ENCODE measurements at places on chromosomes 12 and 14.

- DNase-seq, result peak; percentile 42
These were observed 60.3 kb downstream of the SAMD4A start for GRCh38 chr14:54627219-54627539.

DNA sequence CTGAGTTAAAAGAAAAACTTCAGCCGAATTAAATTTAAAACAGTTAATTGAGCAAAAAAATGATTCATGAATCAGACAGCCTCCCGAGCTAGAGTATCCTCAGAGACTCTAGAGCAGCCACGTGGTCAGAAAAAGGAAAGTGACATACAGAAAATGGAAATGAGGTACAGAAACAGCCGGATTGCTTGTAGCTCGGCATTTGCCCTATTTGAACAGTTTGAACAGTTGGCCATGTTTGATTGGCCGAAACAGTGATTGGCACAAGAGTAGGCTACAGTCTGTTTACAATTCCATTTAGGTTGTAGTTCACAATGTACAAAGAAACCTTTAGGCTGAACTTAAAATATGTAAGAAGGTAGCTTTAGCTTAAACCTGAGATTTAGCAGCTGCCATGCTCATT is 12.9 kb upstream of the OXA1L start:
- no peak for DNase-seq

DNA sequence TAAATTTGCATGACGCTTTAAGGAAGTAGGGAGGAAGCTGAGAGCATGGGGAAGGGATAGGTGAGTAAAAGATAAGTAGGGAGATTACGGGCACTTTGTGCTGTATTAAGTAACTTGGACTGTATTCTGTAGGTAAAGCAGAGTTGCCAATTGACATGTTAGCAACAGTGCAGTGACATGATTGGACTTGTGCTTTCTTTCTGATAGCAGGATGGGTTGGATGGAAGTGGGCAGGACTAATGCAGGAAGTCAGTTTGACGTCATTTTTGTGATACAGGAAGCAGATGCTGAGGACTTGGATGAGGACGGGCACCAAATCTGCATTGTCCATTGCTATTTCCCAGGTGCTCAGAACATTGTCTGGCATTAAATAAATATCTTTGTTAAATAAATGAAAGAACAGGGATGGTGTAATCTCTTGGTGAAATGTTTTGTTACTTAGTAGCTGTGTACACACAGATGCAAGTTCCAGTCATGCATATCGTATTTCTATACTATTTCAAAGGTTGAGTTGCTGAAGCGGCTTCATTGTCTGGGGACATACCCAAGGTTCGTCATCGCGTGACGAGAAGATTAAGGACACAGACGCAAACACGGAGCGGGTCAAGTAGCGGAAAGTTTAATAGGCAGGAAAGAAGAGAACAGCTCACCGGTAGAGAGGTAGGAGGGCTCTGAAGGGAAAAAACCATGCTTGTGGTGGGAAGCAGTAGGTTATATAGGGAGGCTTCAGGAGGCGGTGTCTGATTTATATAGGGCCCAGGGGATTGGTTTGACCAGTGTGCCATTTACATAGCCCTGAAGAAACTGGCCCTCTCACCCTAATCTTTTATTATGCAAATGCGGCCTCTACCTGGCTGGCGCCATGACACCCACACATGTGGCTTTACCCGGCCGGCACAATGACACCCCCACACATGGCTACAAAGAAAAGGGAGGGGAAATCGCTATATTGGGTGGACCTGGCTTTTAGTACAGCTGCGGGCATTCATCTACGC is 30.7 kb downstream of the GUCY2C start:
- no peak for DNase-seq

DNA sequence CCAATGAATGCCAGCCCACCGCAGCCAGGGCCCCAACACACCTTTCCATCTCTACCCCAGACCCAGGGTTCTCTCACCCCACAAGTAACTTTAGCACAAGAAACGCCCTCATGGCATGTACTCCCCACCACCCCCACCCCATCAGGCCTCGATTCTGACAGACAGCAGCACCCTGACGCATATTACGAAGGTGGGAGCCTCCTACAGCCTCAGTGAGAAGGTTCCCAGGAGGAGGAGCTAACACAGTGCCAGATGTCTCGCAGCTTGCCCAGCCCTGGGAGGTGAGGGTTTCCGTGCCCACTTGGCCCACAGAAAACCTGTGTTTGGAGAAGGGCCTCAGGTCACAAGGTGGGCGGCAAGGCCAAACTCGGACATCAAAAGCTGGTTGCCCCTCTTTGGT is 32.4 kb downstream of the CCDC88C start:
- DNase-seq, result no peak

DNA sequence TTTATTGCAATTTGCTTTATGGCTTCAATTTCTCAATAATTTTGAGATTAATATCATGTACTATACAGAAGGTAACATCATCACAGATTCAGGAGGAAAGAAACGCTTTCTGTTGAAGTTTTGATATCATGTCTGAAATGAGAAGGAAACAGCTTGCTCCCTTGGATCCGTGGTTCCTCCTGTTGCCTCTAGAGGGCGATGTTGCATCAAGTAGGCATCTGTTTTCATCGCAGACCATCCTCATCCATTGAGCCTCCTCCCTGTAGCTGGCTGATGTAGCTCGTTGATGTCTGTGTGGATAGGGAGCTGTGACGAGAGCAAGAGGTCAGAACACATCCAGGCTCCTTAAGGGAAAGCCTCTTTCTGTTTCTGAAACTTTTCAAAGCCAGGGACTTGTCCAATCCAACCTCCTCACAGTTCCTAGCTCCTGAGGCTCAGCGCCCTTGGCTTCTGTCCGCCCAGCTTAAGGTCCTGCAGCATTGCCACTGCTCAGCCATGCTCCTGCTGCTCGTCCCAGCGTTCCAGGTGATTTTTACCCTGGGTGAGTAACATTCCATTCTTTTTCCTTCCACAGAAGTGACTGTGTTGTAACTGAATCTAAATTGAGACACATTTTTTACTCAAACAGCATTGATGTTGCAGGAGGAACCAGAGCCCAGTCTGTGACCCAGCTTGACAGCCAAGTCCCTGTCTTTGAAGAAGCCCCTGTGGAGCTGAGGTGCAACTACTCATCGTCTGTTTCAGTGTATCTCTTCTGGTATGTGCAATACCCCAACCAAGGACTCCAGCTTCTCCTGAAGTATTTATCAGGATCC is 304.8 kb upstream of the OR4E1 start:
- peak; percentile 33 for DNase-seq
